ENCODE measurements at places on chromosomes 5 and 9.

- DNase-seq, result no peak
Observed at GRCh38 chr5:177600508-177601018, 631 bp downstream of the B4GALT7 start.

- DNase-seq, result peak; percentile 49
Observed at GRCh38 chr5:56480705-56481427, 247.7 kb upstream of the ANKRD55 start.

DNA sequence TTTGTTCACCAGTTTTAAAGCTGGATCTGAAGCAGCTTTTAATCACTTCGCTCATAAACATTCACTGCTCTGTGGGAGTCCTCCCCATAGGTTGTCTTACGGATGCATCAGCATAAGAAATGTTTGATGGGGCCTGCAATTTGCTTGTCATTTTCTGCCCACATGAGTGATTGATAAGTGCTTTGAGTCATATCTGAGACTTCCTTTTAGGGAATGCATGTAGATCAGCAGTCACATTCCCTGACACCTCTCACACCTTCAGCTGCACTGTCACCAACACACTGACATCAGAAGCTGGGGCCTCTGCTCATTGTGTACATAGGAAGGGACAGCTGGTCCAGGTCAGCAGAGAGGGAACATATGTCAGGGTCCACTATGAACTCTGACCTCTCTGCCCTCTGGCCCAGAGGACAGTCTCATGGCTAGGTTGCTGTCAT is 84.1 kb upstream of the SPATA31D4 start:
- DNase-seq, result no peak

DNA sequence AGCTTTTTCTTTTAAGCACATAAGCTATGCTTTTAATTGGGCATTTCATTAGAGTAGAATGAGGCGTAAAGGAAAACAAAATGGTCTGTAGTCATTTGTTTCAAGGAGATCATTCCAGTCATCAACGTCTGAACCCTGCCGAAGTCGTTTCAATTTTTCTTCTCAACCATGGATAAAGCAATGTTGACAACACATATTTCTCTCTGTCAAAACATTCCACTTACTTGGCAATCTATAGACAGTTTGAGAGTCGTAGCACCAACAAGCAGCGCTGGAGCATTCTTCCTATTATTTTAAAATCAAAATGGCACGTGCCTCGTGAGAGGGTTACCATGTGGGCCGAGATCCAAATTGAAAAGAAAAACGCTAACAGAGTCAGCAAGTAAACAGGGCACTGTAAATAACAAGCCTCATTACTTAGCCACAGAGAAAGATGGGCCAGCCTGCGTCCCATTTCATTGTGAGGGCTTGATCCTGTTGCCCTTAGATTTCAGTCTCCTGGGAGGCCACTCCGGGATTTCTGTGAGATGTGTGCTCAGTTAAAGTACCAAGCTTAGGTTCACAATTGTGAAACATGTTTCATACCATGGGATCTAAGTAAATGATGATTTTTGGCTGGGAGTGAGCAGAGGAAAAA is 422.9 kb downstream of the DTWD2 start:
- DNase-seq, result no peak

GRCh38 chr9:133543772-133544467 is 9.4 kb downstream of the ADAMTSL2 start:
- no peak for DNase-seq

DNA sequence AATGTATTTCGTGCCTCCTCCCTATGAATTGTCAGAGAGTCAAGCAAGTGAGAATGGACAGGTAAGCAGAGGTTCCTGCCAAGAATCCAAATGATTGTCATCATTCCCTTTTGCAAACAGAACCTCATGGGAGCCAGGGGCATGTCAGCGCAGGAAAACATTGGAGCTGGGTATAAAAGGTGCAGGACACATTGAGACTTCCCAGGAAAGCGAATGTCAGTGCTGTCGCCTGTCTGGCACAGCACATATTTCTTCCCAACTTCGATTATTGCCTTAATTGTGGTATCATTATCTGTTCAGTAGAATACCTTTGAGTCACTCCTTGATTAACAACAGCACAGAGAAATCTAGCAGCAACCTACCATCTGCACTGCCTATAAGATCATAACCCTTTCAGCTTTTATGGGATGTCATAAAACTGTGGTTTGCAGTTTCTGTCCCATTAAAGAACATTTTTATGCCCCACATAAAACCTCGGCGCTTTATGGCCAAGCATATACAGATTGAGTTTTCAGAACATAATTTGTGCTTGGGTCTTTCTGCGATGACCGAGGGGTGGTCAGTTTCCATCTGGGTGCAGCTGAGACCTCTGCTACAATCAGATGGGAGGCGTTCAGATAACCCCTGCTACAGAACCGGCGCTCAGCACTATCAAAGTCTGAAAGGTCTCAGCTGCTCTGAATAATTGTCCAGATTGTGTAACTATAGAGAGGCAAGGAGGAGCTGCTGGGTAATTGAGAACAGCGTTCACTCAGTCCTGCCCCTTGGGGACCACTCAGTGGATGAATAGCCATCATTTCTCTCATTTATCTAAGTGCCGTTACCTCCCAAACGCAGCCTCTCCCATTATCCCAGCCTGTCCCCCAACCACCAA is 30.9 kb upstream of the WWC1 start:
- DNase-seq, result no peak

- no peak for DNase-seq
Observed at GRCh38 chr9:105079457-105079856, 151.5 kb upstream of the ABCA1 start.

DNA sequence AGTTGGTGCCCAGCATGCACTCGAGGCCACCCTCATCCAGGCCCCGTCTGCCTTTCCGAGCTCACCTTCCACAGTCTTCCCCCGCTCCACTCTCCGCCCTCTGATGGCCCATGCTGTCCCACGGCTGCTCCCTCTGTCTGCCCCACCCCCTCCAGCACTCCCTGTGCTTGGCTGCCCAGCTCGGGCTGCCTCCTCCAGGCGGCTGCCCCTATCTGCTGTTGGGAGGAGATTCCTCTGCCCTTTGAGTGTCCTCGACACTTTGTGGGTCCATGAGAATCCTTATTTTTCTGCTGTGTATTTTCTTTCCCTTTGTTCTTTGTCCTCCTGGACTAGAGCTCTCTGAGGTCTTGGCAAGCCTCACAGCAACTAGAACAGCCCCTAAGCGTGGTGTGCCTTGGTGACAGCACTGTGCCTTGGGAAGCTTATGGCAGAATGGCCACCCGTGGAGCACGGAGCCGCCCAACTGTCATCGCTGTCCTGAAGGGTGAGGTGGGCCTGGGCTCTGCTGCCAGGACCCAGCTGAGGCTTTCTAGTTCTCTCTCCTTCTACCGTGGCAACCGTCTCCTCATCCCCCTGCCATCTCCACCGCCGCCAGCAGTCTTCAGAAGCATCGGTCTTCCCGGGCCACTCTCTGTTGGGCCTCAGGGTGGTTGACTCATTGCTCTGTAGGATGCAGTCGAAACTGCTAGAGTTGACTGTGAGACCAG is 5.2 kb downstream of the NTMT1 start:
- no peak for DNase-seq

- DNase-seq, result no peak
Observed at GRCh38 chr5:169204788-169205400, 96.0 kb downstream of the SLIT3 start.

- DNase-seq, result no peak
Observed at GRCh38 chr9:16191691-16192402, 639.0 kb downstream of the CCDC171 start.

DNA sequence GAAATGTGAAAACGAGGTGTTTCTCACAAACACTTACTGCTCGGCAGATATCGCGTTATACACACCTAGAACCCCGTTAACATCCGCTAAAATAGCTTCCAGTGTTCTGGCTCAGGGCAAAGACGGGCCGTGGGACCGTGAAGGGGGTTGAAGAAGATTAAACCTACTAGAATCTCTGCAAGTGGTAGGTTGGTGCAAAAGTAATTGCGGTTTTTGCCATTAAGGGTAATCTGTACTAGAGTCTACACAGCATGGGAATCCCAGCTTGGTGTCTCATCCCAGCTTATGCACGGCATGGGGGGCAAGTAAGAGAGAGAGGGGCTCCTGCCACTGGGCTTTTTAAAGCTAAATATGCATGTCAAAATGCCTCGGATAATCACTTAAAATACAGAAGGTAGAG is 43.9 kb downstream of the HRH2 start:
- DNase-seq, result no peak

- DNase-seq, result no peak
Observed at GRCh38 chr5:168592014-168592368, 12.8 kb upstream of the PANK3 start.

- DNase-seq, result no peak
Observed at GRCh38 chr5:93532370-93532769, 48.6 kb downstream of the NR2F1-AS1 start.

GRCh38 chr5:36770125-36770524 is 106.4 kb upstream of the NIPBL start:
- DNase-seq, result no peak

GRCh38 chr9:1047591-1048230 is 2.4 kb upstream of the DMRT2 start:
- no peak for DNase-seq

GRCh38 chr9:4986296-4986695 is 1.2 kb downstream of the JAK2 start:
- no peak for DNase-seq

GRCh38 chr9:109585796-109586195 is 87.7 kb upstream of the PTPN3 start:
- DNase-seq, result no peak

GRCh38 chr9:10612641-10613398 is at the start of gene PTPRD:
Gene PTPRD (minus strand): TSS chr9:10613002.
- DNase-seq, result no peak

- DNase-seq, result no peak
Observed at GRCh38 chr5:173243831-173244305, 8.9 kb upstream of the NKX2-5 start.

- no peak for DNase-seq
Observed at GRCh38 chr9:69325409-69326212, 596 bp downstream of the ENTREP1 start.

GRCh38 chr9:22088717-22089061 is 79.6 kb upstream of the CDKN2B start:
- no peak for DNase-seq

- DNase-seq, result no peak
Observed at GRCh38 chr5:33801292-33801691, 90.5 kb downstream of the ADAMTS12 start.

GRCh38 chr5:133367071-133367786 is 245.1 kb downstream of the FSTL4 start:
- DNase-seq, result no peak

GRCh38 chr5:108634010-108634616 is 113.6 kb upstream of the FER start:
- DNase-seq, result no peak

DNA sequence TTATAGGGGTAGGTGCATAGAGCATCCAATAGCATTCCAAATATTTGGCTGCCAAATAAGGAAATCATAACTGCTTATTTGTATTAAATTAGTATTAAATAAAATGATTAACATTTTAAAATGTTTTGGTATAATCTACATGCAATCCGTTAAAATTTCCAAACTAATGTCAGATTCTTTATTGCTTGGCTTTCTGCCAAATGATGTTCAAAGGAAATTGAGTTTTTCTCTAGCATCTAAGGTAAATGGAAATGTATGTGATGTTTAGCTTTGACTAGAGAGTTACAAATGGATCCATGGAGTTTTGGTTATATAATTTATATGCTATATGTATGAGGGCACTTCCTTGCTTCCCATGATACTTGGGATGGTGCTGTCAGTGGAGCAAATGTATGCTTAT is 121.7 kb downstream of the ZCCHC7 start:
- no peak for DNase-seq

DNA sequence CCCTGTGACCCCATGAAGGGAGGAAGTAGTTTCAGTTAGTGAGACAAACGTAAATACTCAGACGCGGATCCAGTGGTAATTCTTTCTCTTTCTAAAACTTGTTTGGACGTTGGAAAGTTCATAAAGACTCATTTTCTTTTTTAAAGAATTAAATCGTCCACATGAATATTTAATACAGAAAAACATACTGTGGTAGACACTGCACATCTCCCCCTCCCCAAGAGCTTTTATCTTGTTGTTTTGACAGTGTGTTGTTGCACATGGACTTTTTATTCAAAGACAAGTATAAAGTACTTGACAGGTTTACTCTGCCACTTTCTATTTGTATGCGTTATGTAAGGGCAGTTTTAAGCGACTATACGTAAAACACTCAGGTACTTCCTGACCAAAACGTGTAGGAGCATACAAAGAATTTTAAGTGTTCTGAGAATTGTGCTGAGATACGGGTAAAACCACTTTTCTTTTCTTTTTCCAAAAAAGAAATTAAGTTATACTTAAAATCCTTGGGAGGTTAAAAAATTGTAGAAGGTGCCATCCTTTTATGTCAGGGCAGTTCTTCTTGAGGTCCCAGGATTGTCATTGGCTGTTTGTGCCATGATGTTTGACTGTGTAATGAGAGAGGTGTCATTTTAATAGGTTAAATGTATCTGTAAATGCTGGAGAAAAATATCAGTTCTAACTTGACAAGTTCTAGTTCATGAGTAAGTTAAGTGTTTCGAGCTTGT is 1.3 kb downstream of the NIPBL start:
- DNase-seq, result peak; percentile 67

GRCh38 chr5:120446901-120447300 is 17.2 kb upstream of the PRR16 start:
- no peak for DNase-seq

- no peak for DNase-seq
Observed at GRCh38 chr5:175443514-175444059, 395 bp downstream of the DRD1 start.

- DNase-seq, result no peak
Observed at GRCh38 chr5:45162974-45163373, 354.2 kb downstream of the MRPS30 start.

DNA sequence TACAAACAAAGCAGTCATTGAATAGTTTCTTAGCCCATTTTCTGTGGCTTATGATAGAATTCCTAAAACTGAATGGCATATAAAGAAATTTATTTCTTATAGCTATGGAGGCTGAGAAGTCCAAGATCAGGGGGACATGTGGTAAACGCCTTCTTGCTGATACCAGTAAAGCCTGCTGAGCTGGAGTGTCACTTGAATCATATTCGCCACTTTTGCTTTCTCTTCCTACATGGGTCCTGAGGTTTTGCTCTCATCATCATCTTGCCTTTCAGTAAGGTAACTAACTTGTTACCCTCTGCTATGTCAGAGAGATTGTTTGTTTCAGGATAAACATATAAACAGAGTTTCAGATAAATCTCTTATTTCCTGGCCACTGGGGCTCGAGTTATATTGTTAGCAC is 203.3 kb upstream of the DMRT1 start:
- DNase-seq, result no peak

DNA sequence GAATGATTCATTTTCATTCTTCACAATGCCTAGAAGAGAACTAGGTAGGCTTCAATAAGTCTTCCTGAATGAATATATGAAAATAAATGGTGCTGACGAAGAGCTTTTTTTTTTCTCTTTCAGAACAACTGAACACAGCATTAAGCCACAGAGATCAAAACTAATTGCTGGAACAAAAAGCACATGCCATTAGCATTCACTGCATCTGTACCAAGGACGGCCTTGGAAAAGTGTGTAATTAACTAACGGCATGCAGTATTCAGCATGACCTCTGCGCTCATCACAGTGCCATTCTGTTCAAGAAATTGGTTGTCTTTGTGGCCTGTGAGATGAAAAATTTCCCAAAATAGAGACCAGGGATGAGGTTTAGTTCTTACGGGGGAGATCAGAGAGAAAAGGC is 99.3 kb downstream of the NUDT12 start:
- DNase-seq, result no peak
